T-cell (primary cell): ENCODE measurements at places on chromosomes 7 and 10.

GRCh38 chr7:17071866-17072265 lies 190.1 kb upstream of the AGR3 start:
- DNase-seq = no peak

DNA sequence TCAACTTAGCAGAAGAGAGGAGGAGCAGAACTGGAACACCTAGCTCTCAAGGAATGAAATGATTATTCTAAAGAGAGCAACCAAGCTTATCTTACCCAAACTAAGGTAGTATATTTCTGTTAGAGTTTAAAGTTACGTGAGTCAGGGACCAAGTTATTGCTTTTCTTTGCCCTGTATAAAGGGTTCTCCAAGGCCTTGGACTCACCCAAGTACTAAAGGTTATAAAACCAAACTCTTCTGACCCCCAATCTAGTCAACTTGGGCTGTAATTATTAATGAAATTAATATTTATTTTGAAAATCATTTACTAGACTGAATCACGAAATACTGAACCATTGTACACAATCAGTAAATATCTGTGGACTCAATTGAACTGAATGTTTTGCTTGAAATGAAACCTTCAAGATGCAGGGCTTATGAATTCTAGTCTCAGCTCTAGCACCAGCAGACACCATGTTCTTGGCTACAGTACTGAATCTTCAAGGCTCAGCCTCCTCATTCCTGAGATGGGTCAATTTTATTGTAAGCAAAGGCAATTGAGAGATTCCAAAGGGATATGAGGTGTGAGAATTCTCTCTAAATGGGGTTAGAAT lies 1.8 kb upstream of the CYP2C19 start:
- no peak for DNase-seq

GRCh38 chr10:70145166-70145665 lies 1.3 kb downstream of the TYSND1 start:
- no peak for DNase-seq

DNA sequence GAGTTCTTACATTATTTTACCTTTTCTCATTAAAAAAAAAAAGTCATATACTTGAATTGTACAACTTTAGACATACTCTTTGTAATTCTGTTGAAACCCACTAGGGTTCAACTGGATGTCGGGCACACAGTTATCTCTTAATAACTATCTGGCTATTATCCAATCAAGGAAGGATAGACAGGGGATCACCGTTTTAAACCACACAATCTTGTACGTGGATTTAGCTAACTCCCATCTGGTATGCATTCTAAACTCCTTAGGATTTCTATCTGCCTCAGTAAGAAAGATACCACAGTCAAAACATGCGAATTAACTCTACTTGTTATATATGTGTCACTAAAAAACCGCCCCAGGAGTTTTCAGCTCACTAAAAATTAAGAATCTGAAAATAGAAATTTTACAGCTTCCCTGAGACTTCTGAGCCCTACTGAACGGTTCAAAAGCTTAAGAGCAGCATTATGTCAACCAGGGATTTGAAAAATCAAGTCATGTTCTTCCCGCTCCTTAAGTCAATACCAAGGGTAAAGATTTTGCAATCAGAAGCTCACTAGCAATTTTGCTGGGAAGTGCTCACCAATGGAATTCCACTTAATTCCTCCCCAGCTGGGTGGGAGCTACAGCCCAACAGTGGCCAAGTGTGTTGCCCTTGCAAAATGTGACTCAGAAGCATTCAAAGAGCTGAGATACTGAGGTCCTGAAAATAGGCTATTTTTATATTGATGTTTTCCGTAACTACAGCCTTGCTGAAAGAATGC lies 267.0 kb downstream of the FRMD4A start:
- no peak for DNase-seq

DNA sequence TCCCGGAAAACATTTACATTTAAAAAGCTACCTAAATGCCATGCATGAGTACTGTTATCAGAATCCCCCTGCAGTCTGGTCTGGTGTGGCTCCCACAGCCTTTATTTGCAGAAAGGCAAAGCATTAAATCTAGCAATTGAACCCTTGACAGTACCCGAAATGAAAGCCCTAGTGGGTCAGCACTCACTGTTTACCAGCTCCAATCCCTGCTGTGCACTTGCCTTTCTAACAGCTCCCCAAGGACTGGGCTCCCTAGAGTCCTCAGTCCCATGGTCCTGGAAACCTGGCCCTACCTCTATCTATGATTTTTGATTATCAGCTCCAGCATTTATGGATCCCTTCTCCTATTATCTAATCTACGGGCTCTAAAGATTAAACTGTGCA lies 1.9 kb upstream of the MACC1 start:
- DNase-seq = no peak

- no peak for DNase-seq
These were observed 119.0 kb upstream of the RHOBTB1 start for GRCh38 chr10:61063034-61063433.

GRCh38 chr10:78700413-78700812 lies 368.4 kb upstream of the ZMIZ1 start:
- DNase-seq = no peak

- no peak for DNase-seq
These were observed 44.7 kb downstream of the HTRA1 start for GRCh38 chr10:122505885-122506645.

DNA sequence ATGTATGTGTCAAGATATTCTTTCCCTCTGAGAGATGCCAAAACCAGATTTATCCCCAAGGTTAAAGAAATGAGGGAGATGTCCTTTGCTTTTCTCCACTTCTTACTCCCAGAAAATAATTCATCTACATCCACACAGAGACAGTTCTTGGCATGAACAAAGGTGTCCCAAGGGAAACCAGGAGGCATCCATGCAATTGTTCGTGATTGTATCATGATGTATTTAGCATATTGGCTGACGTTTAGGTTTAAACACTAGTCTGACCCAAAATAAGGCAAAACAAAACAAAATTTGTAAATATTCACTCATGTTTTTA lies 223.9 kb downstream of the C7orf25 start:
- no peak for DNase-seq

DNA sequence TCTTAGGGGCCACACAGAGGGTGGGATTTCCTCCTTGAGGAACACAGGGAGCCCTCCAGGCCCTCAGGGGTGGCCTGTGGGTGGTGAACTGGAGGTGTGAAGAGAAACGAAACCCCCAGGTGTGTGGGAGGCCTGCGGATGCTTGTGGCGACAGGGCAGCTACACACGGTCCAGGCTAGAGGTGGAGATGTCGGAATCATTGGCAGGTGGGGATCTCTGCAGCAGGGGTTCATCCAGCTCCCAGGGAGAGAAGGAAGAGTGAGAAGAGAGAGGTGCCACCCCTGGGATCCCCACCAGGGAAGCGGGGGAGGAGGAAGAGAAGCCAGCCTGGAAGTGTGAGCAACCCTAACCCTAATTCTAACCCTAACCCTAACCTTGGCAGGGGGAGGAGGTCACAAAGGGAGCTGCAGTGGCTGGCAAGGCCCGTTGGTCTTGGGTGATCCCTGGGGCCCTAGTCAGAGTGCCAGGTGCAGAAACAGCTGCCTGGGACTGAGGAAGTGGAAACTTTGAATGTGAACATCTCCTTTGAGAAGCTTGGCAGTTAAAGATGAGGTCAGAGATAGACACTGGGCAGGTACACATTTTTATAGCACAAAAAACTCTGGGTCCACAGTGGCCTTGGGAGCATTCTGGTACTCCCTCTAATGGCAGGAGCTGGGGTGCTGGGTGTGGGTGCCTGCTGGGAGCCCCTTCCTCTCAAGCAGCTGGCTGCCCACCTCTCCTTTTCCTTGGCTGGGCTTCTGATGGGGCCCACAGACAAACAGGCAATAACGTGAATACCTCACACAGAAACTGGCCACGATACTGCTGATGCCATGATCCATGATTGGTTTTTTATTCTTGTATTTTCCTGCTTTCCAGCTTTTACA lies 6.8 kb upstream of the AEBP1 start:
- DNase-seq = no peak

DNA sequence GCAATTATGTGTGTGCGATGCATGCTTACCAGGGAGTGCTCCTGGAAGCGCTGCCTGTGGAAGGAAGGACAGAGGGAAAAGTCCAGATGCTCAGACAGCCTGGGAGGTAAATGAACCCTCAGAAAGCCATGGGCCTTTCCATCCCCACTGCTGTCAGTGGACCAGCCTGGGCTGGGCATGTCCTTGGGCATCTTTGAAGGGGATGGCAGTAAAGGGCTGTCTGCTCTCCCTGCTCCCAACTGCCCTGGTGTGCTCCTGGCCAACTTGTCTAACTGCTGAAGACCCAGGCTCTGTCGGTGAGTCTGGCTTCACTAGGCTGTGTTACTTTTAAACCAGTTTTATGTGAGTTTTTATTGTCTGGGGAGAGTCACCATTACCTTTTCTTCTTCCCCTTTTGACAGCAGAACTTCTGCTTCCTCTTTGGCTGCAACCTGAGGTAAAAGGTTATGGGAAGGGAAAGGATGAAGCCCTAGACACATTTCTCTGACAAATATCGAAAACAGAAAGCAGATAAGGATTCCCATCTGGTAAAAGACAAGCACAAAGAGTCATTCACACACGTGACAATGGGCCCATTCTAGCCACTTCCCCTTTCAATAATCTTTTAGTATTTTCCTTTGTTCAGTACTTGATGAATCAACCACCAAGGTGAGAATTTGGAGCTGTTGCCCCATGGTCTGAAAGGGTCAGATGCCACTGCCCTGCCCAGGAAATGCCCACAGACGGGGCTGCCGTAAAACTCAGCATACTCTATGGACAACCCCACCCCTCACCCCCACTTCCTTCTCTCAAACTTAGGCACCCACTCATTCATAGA lies 27.6 kb upstream of the PIK3AP1 start:
- no peak for DNase-seq

DNA sequence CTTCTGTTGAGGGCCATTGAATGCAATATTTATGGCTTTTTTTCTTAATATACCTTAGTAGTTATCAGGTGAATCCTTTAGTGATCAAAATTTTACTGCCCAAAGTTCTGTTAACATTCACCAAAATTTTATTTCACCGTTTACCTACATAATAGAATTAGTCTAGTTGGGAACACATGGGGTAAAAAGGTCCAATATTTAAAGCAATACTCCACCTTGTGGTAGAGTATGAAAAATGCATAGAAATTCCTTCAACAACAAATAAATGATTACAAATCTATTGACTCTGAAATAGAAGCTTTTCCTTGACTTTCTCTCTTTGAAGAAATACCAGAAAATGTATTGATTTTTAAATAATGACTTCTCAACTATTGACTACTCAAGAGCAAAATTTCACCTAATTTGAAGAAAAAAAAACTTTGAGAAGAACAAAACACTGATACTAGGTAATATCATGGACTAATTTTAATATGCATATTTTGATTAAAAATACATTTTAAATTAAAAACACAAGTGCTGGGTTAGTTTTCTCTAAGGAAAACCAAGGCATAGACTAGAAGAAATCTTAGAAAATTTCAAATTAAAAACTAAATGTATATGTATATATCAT lies 43.3 kb downstream of the POLR1F start:
- no peak for DNase-seq

DNA sequence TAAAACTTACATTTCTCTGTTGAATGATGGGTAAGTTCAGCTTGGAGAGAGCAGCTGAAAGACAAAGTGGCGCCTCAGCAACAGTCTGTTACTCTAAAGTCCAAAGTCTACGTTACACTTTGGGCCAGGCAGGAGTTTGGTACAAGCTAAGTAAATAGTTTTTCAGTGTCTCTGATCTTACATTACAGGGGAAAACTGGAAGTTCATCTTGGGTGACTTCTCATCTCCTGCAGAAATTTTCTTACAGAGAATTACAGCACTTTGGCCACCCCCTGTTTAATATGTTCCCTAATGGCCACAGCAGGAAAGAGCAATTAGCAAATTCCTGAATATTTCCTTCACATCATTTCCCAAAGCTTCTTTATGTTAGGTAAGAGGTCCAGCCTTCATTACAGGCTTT lies 67.1 kb downstream of the ABCC2 start:
- no peak for DNase-seq

- no peak for DNase-seq
These were observed 124.5 kb downstream of the AOAH start for GRCh38 chr7:36599645-36600313.

GRCh38 chr7:131014906-131015656 lies 281.1 kb upstream of the KLF14 start:
- DNase-seq = no peak

DNA sequence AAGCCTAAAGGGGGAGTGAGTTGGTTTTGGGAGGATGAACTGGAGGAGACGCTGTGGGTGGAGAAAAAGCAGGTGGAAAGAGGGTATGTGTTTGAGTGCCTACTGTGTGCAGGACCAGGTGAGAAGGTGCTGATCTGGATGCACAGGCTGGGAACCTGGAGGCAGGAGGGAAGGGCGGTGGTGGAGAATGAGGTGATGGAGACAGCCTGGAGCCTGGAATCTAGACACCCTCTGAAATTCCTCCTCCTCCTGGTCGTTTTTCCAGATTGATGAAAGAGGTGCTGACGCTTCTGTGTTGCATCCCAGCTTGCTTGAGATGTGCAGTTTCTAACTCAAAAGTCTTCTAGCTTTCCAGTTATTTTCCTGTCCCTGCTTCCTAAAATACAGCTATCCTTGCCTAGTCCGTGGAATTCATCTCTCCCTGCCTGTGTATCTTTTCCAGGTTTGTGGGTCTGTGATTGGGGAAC lies 67.5 kb downstream of the LRMDA start:
- no peak for DNase-seq

- no peak for DNase-seq
These were observed 35.9 kb downstream of the CCDC3 start for GRCh38 chr10:12965571-12965970.

GRCh38 chr7:128366300-128366699 lies 4.8 kb upstream of the PRRT4 start:
- DNase-seq = no peak

GRCh38 chr10:25573316-25573715 lies 360.7 kb upstream of the MYO3A start:
- no peak for DNase-seq

DNA sequence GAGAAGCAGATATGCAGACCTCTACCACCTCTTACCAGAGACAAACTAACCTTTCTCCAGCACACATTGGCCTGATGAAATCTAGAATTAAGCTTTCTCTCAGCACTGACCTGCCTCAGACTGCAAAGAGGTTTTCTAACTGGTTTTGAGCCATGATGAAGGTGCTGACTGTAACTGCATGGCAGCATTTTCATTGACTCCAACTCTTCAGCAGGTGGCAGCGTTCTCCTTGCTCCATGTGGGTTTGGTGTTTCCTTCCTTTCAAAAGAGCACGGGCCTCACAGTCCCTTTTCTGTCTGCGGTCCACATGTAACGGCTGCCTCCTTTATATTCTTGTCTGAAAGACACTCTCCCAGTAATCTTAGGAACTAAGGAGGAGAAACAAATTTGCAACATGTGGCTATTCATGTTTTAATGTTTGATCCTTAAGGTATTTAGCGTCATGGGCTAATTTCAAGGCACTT lies 12.6 kb downstream of the KLLN start:
- DNase-seq = peak; percentile 31
